ENCODE measurements at places on chromosomes 3 and 15.

DNA sequence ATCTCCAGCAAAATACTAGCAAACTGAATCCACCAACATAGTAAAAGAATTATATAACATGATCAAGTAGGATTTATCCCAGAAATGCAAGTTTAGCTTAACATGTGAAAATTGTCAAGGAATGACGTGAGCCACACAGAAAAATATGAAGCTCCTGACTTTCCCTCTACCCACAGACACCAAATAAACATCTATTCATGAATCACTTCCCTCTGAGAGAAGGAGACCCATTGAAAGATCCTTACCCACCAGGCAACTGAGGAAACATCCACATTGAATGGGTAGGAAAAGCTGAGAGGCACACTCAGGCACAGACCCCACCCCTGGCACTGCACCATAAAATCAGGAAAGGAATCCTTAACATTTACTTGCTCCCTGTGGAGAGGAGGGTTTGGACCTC is 102.2 kb upstream of the MANF start:
- no peak for DNase-seq

GRCh38 chr3:59180006-59180405 is 130.2 kb upstream of the CFAP20DC start:
- DNase-seq: no peak

- DNase-seq: no peak
Observed at GRCh38 chr3:131796111-131796510, 238.7 kb downstream of the CPNE4 start.

- no peak for DNase-seq
Observed at GRCh38 chr3:187519428-187519890, 150.7 kb downstream of the SST start.

GRCh38 chr3:160413613-160414248 is 14.3 kb downstream of the SMC4 start:
- peak; percentile 77 for DNase-seq

GRCh38 chr15:32825219-32825618 is 107.4 kb downstream of the GREM1 start:
- DNase-seq: no peak

- DNase-seq: no peak
Observed at GRCh38 chr3:59245300-59245858, 195.6 kb upstream of the CFAP20DC start.

DNA sequence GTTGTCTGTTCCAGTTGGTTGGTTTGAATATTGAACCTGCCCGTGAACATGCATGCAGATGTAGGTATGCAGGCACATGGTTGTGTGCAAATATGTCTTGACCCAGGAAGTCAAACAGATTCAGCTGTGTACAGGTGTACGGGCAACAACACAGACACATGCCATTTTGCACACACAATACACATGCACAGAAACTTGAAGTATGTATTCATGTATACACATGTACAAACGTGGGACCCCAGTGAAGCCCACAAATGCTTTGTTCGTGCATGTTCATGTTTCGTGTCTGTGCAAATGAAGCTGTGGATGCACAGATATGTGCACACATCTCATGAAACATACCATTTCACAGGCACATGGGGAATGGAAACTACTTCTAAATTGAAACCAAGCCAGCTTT is 30.7 kb downstream of the IDH3A start:
- no peak for DNase-seq

DNA sequence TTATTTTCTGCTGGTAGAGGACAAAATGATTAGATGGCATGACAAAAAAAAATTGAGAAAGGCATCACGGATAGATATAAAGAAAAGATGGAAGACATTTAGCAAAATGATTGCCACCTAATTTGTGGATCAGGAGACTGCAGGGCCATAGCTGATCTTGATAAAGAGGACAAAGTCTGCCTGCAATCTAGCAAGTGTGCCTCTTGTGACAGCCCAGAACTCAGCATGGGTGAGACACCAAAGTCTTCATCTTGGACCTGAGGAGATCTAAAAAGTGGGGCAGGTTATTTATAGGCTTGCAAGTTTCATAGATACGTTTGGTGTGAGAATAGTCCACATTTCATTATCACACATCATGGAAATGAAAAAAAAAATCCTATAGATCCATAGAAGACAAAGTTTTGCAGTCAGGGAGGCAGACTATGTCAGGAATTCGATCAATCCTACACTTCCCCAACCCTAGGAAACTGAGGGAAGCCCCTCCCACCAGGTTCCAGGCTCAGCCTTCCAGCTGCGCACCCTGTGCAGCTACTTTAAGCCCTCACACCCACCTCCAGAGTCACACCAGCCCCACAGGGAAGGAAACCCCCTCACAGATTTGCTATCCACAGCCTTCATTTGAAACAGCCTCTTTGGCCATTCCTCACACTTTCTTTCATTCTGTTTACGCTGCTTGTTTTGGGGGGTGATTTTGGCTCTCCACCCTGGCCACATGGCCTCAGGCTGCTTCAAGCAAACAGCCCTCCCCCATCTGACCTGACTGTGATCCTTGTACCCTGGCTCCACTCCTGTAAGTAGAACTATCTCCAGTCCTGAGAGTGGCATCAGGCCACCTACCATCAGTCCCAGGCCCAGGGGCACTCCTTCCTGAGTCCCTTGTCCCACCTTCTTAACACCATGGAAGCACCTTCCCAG is 28.1 kb upstream of the KLHL6 start:
- no peak for DNase-seq

- no peak for DNase-seq
Observed at GRCh38 chr3:163328680-163329079, 1749.6 kb downstream of the SI start.
